ENCODE measurements at places on chromosomes 2 and 18.

DNA sequence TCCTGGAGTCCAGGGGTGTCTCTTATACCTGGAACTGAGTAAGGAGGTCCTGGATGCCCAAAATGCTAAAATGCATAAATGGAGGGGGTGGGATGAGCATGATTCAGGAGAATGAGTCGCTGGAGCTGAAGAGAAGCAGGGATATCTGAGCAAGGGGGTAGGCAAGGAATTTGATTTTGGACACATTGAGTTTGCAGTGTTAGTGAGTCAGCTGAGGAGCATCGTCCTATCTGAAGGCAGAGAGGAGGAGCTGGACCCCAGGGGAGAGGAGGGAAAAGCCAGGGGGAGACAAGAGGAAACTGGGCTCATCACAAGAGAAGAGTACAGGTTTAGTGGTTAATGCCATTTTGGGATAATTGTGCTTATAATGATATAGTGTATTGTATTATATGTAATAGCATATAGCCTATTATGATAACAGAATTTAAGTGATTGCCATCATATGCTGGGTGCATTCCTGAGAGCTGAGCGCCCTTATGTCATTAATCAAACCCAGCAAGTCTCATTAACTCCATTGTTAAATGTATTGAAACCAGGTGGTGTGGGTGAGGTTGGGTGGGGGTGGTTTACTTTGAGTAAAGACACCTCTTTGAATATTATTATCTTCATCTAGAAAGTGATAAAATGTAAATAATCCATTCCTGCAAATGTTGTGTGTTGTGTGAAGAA lies 12.4 kb downstream of the EHD3 start:
- no peak for DNase-seq

DNA sequence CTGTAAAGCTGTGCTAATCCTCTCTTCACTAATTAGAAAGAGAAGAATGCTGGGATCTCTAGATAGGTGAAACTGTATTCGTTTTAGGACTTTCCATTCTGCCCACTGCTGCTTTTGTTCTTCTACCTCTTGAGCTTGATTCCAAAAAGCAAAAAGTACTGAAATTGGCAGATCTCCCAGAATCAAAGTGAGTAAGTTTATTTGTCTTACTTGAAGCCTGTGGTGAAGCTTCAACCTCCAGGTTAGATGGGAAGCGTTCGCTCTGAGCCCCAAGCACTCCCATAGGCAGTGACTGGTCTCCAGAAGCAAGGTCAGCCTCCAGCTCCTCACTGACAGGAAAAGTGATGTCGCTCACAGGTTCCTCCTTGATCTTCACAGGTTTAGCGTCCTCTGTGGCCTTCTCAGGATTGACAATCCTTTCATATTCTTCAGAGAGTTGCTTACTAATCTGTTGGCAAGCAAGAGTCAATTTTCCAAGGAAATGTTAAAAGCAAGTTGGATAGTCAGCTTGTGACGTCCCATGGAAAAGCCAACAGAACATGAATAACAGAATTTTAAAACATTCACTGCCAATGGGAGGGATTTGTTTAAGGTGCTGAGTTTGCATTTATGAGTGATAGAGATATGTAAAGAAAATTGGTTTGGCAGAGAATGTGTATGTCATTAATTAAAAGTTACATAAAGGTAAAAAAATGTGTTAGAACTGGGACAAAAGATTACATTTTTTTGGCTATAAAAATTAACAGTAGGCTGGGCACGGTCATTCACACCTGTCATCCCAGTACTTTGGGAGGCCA lies 8.1 kb downstream of the SUPT7L start:
- DNase-seq: no peak

DNA sequence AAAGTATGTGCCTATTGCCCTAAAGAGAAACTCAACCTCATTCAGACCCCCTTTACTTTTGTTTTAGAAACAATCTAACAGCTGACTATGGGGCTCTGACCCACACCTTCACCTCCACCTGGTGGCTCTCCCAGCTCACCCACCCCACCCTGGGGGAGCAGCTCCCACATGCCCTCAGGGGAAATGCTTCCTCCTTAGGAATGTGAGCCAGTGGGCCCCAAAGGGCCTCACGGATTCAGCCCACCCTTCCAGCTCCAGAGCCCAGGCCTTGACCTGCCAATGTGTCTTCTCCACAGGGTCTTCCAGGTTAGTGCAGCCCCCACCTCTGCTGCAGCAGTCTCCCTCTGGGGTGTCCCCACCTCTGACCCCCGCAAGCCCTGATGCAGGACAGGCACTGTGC lies 680.1 kb upstream of the RAB6C start:
- no peak for DNase-seq

GRCh38 chr2:74079522-74080341 lies 68.0 kb downstream of the BOLA3 start:
- DNase-seq: no peak

Data from NCI-H1694 (cell line).